ENCODE measurements at places on chromosomes 16 and 17.

DNA sequence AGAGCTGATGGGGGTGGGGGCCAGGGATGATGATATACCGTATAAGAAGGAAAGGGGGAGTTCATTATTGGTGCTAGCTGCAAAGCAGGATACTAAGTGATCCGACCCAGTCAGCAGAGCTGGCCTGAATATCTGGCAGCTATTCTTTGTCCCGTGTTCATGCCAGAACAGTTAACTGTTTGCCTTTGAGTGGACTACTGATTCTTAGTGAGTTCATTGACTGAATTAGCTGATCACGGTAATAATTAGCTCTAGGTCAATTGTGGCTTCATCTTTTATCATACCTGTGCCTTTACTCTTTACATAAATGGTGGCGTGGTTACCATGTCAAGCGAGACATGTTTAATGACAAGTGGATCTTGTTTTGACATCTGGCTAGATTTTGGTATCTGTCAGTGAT is 5.3 kb downstream of the KPNB1 start:
- DNase-seq: no peak

- no peak for DNase-seq
Measured at GRCh38 chr16:86041807-86042206, 142.8 kb downstream of the IRF8 start.

DNA sequence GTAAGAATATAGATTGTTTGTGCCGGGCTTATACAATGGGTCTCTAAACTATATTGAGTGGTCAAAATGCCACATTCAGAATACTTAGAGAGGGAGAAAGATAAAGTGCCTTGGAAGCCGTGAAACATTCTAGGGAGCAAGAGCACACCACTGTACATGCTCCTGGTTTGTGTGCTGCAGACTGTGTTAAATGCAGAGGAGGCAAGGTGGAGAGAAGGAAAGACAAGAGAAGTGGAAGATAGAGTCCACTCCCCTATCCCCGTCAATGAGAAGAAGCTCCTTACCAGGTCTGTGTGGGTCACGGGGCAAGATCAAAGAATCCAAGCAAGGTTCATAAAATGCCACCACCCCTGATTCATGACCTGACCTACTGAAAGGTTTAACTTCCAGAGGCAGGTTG is 267.1 kb upstream of the TBX2 start:
- DNase-seq: no peak

DNA sequence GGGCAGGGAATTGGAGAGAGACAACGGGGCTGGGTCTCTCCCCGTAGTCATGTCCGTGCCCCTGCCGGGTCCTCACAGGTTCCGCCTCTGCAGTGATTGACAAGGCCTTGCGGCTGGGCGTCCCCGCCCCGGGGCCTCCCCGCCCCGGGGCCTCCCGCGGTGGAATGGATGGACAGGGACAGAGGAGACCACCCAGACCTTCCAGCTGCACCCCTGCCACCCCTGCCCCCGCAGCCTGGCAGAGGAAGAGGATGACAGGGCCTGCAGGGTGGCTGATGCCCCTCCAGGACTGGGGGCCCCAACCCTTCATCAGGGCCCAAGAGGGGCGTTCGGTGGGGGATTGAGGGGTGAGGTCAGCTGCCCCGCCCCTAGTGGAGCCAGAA is 216.4 kb upstream of the CIBAR2 start:
- DNase-seq: no peak

DNA sequence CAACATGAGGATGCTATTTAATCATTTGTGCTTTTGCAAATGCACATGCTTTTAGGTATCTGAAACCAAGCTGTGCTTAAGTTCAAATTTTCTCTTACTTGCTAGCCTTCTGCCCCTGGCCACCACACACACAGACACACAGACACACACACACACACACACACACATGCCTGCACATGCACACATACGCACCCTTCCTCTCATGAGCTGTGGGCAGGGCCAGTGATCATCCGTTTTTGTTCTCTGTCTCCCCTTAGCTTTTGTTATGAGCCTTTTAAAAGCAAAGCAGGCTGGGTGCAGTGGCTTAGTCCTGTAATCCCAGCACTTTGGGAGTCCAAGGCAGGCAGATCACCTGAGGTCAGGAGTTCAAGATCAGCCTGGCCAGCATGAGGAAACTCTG is 34.2 kb downstream of the CD300LF start:
- no peak for DNase-seq

DNA sequence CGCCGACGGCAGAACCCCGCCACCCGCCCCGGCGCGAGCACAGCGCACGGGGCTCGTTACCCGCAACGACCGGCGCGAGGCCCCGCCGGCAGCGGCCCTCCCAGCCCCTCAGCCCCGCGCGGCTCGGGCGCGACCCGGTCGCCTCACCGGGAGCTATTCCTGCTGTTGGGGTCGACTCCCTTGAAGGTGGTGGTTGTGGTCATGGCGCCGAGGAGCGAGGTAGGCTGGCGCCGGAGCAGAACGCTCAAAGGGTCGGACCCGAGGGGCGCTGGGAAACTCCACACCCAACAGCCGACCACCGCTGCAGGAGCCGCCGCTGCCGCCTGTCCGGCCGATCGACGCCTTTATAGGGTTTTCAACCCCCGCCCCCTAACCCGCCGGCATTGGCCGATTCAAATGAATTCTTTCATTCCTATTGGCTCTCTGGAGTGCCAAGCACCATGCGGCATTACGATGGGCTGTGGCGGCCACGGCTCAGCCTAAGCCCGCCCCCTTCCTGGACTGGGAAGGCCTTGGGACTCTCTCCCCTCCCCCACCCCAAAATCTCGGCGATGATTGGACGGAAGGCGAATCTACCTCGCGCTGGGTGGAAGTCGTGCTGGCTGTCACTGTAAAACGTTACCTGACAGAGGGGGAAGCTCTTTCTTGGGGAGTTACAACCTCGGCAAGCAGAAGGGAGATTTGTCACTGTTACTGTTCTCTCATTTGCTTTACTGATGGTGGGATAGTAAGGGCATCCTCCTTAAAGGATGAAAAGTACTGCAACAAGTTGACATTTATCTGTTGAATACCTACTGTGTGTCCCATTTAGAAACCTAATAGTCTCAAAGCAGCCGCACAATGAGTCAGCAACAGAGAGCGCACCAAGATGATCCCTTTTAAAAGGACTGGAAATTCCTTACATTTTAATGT is at the start of gene JPT1:
Gene JPT1 (minus strand): TSS at position 318 of the 912 bp plus-strand sequence. CDS start 115 bp downstream, at position 203.
- peak; percentile 98 for DNase-seq

DNA sequence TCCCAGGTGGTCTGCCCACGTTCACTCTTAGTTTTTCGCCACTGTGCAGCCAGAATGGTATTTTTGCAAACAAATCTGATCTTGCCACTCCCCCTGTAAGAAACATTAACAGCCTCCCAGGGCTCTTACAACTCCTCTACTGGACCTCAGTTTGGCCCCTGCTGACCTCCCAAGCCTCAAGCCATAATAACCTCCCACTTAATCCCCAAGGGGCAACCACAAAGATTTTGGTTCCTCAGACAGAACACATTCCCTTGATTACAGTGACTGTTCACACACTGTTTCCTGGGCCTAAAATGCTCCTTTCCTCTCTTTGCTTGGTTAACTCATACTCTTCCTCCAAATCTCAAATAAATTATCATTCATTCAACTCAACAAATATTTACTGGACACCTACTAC is 21.5 kb upstream of the CD300E start:
- DNase-seq: no peak

All from fibroblast of skin of left biceps (primary cell).